ENCODE measurements at places on chromosomes 7 and 10.

- DNase-seq = no peak
Measured at GRCh38 chr7:105705427-105705826, 124.1 kb upstream of the EFCAB10 start.

GRCh38 chr10:90227217-90227656, 525.8 kb downstream of the KIF20B start:
- no peak for DNase-seq

- DNase-seq = no peak
Measured at GRCh38 chr10:102675666-102676533, 31.6 kb downstream of the TRIM8 start.

GRCh38 chr10:9437131-9437530, 1382.6 kb downstream of the GATA3 start:
- no peak for DNase-seq

DNA sequence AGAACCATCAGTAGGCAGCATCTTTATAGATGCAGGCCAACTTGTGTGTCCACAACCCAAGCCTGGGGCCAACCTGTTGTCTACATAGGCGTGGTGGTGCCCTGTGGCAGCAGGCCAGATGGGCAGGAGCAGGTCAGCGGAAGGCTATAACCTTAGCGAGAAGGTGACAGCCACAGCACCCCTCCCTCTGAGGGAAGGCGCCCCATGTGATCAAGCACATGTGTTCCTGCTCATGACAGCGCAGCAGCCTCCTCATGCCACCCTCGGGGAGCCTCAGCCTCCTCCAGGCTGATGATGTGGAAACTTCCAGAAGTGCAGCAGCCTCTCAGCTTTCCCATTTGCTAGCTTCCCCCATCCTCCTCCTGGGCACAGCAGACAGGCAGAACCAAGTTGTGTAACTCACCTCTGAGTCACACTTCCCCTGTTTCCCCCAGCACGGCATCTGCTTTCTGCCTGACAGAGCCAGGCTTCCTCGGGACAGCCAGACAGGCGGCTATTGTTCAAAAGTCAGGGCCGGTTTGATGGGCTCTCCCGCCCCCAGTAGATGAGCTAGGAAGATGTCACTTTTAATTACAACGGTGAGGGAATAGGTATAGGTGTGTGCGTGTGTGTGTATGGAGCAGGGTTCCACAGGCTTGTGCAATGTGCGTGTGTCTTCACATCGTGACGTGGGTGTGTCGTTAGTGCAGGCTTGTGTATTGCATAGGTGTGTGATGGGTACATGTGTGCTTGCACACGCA, 312.0 kb upstream of the ZMIZ1 start:
- peak; percentile 30 for DNase-seq

- DNase-seq = peak; percentile 45
Measured at GRCh38 chr10:61271127-61271780, 181.9 kb downstream of the TMEM26 start.

DNA sequence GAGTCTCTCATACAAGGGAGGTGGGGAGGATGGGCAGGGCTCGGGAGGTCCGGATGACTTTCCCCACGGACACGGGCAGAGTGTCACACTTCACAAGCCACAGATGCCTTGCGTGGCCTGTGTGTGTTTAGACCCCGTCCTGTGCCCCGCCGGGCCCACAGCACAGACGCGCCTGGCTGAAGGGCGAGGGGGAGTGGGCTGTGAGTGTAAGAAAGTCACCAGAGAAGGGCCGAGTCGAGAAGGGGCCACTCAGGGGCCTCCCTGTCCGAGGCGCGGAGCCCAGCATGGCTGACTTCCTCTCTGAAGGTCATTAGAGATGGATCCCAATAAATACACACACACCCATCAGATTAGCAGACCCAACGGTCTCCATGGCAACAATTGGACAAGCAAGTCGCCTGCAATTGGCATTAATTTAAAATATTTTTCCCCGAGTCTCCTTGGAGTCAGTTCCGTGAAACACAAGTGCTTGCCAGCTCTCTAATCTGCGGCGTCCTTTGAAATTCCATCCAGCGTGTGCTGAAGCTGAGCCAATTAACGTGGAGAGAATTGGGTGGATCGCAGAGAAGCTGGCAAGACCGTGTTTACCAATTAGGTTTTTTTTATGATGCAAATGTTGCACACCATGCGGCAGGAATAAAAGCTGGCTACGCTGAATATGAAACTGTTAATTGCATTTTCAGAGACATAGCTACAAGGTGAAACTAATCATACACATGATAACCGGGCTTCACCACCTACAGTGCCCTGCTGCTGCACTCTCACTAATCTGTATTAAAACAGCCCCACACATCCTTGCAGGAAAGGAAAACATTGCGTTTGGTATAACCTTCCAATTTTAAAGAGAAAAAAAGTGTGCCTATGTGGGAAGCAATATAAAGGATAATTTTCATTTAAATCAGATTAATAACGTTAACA, 571.2 kb downstream of the PTPRN2 start:
- DNase-seq = no peak

- no peak for DNase-seq
Measured at GRCh38 chr7:68977385-68978055, 620.8 kb upstream of the AUTS2 start.

GRCh38 chr10:118471863-118472262, 123.6 kb downstream of the PRLHR start:
- no peak for DNase-seq

DNA sequence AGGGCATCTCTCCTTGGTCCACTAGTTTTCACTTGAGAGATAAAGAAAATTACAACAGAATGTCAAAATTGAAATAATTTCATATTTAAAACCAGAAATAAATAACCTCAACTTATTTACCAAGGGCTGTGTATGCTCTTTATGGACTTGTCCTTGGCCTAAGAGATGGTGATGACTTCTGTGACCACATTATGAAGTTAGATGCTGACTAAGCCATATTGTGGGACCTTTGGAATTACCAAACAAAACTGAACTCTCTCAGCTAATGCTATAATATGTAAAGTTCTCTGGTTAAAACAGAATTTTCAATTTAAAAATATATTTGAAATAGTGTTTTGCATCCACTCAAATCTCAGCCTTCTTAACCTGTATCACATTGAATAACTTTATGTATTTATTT, 38.9 kb downstream of the CALCR start:
- no peak for DNase-seq

DNA sequence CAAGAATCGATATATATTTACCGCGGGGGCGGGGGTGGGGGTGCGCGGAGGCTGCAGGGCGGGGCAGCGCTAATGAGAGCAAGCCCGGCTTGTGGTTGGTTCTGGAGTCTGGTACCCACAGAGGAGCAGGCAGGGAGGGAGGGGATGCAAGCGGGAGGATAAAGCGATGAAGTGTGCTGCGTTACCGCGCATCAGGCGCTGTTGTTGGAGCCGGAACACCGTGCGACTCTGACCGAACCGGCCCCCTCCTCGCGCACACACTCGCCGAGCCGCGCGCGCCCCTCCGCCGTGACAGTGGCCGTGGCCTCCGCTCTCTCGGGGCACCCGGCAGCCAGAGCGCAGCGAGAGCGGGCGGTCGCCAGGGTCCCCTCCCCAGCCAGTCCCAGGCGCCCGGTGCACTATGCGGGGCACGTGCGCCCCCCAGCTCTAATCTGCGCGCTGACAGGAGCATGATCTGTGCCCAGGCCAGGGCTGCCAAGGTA, at the start of gene HECW1:
Gene HECW1, plus strand, starts transcription at position 189 of the 482 bp plus-strand sequence. CDS start 131,259 bp downstream, outside the sequence.
- DNase-seq = no peak

GRCh38 chr7:126659124-126659523, 593.6 kb downstream of the GRM8 start:
- no peak for DNase-seq

GRCh38 chr7:129911790-129912189, 41.0 kb downstream of the UBE2H start:
- no peak for DNase-seq

DNA sequence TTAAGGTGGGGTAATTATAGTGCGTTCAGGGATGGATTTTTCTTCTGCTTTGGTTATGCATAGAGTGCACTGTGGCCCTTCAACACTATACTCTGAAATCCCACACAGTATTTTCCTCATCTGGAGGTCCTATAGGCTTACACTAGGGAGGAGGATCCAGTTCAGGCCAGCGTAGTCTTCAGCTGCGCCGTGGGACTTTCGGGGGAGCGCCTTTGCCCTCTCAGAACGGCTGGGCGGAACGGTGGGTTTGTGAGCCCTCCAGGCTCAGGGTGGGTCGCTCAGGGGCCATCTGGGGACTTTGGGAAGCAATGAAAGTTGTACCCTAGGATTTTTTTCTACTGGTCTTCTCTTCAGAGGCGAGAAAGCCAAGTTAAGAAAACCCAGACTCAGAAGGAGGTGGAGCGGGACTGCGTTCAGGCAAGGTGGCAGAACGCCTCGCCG, 652 bp upstream of the VPS26A start:
- peak; percentile 76 for DNase-seq

- peak; percentile 52 for DNase-seq
Measured at GRCh38 chr10:110547139-110547761, 20.2 kb upstream of the SMC3 start.

DNA sequence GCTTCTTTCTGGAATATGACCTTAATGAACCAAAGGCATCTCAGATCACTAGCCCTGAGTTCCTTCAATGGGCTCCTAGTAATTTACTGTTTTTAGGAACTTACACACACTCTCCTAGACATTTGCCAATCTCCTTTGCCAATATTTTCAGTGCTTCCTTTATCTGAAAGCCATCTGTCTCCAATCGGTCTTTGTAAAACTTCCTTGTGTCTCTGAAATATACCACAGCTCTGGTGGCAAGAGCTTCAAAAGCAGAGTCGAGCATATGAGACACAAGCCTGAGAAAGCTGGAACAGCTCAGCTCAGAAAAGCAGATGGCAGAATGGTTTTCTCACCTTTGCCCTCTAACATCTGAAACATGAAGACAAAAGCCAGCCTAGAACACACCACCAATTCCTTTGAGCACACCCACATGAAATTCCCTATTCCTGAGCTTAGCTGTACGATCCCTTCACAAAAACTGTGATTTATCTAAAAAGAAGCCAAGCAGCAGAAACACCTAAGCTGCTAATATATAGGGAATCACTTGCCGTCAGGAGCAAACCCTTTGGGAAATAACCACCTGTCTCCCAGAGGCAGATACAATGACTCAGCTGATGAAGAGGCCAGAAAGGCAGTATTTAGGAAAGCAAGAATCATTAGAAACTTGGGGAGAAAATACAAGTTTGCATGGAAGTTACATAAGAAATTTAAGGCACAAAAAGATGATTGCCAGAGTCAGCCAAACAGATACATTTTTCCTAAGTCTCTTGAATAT, 70.2 kb upstream of the ANK3 start:
- DNase-seq = no peak

All from T47D (cell line).